Anterior cingulate cortex (tissue), 58 donors: ENCODE measurements at places on chromosomes 7 and 10.

GRCh38 chr10:124436191-124436638, 13.6 kb downstream of the NKX1-2 start:
- DNase-seq: no peak

DNA sequence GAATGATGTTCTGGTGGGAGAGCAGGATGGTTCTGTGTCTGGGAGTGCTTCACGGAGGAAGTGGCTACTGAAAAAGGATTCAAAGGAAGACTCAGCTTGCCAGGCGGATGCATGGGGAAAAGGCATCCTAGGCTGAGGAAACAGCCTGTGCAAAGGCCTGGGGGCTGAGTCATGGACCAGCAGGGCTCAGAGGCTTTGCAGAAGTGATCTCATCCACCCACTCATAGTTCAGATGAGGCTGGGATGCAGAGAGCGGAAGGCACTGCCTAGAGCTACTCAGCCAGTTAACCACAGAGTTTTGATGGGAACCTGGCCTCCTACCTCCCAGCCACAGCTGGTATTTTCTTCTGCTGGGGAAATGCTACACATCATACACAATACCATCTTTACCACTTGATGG, 15.8 kb upstream of the ADAMTS14 start:
- DNase-seq: no peak

DNA sequence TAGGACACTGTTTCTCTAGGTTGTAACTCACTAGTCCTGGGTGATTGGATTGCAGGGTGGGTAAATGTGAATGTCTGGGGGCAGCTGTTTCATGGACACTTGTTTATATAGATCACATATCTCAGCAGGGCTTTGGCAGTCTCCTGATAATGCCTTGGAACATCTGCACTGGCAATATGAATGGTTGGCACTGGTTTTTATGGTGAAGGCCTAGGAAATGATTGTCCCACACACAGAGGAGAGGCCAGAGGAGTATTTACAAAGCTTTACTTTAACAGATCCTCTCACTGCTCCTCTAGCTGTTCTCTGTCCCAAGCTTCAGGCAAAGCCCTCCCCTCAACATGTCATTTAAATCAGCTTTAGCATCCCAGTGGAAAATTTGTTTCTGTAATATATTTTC, 171.3 kb upstream of the STEAP4 start:
- no peak for DNase-seq

DNA sequence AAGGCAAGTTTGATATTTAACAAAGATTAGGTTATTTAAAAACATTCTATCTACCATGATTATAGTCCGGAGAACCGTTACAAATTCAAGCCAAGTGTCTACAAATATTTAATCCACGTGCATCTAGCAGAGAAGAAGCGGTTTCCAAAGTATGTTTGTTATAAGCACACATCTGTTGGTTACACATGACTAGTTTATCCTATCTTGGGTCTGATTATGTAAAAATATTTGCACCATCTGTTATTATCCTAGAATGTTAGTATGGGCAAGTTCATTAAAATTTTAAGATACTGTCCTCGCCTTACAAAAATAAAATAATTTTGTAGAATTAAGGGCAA, 289.2 kb upstream of the VSTM2A start:
- DNase-seq: no peak

- no peak for DNase-seq
Measured at GRCh38 chr7:33099154-33099940, 9.9 kb downstream of the RP9 start.

DNA sequence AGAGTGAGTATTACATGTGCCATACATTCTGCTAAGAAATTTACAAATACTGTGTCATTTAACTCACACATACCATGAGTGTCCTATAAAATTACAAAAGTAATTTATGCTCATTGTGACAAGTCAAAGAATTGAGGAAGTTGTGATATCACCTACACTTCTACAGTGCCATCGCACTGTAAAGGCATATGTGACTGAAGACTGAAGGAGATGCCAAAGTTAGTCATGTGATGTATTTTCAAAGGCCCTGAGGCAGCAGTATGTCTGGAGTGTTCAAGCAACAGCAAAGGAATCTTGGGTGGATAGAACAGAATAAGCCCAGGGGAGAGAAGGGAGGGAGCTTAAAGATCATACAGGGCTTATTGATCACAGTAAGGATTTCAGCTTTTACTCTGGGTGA, 176.8 kb downstream of the WNT2 start:
- DNase-seq: no peak
